ENCODE measurements at places on chromosomes 5 and 9. TPM values are rescaled to one million over a fixed set of nuclear protein-coding genes. Genes with fewer than 3 reads are reported as not detected.

Gene BTNL8
- total RNA-seq: not detected

DNA sequence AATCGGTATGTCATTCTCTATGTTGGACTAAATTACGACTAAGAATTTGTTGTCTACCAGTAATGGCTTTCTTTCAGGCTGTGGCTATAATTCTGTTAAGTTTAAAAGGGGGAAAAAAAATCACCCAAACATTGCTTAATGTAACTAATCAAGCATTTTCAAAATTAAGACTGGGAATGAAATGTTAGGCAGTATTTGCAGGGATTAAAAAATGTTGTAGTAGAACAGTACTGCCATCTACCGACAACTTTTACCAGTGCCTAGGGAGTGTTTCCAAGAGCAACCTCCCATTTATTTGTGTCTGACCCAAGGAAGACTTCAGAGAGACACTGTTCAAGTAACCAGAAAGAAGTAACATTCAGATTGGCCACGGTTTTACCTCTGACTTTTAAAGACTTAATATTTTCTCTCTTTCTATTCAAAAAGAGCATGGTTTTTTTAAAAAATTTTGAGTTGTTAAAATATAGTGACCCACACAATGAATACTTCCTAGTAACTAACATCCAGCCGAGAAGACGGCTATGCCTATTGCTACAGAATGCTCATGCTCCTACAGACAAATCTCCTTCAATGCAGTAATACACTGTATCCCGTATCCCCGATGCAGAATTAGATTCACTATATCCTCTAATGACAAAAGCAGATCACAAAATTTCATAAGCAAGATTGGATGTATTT lies 92.4 kb downstream of the ARL15 start:
- H3K4me1 ChIP-seq: no peaks in the 10 kb centered on the region
- H3K27me3 ChIP-seq: no peaks in the 10 kb centered on the region
- no peak overlapping the region for H3K27ac ChIP-seq
- no peak overlapping the region for H3K4me3 ChIP-seq
- no peaks in the 10 kb centered on the region for H3K36me3 ChIP-seq

Gene ORM1
- not detected for total RNA-seq

DNA sequence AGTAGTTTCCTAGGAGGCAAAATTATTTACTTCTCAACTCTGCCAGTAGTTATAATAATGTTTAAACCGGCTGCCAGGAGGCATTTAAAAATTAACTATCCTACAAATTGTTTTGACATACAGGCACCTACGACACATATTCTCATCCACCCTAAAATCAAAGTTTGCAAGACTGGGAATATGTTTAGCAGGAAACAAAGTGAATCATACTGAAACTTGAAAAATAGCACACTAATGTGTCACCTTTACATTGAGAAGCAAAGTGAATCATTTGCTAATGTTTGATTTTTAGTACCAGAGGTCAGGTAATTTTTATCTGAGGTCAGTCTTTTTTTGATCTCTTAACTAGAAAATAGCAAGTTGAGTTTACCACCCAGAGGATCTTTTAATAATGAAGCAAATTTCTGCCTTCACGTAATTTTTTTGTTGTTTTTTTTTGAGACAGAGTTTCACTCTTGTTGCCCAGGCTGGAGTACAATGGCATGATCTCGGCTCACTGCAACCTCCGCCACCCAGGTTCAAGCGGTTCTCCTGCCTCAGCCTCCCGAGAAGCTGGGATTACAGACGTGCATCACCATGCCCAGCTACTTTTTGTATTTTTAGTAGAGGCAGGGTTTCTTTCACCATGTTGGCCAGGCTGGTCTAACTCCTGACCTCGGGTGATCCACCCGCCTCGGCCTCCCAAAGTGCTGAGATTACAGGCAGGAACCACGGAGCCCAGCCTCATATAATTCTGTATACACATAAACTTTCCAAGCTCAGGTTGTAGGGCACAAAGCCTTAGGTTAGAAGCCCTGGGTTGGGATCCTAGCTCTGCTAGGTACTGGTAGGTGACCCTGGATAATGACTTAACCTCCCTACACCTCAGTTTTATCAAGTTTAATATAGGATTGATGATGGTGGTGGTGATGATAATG lies 124.3 kb downstream of the UGCG start:
- H3K4me3 ChIP-seq: no peak overlapping the region
- no peaks in the 10 kb centered on the region for H3K27me3 ChIP-seq
- peaks cover 17% of the 10 kb centered on the region for H3K4me1 ChIP-seq
- DNase-seq: no peak
- H3K27ac ChIP-seq: peak overlapping the region; percentile 50

GRCh38 chr5:14765587-14765986 lies 101.1 kb downstream of the OTULIN start:
- no peak overlapping the region for H3K27ac ChIP-seq
- peaks cover 60% of the 10 kb centered on the region for H3K36me3 ChIP-seq
- H3K27me3 ChIP-seq: no peaks in the 10 kb centered on the region
- no peak for DNase-seq
- no peak overlapping the region for H3K4me3 ChIP-seq
- no peaks in the 10 kb centered on the region for H3K4me1 ChIP-seq

Gene BTNL9
- not detected for total RNA-seq

DNA sequence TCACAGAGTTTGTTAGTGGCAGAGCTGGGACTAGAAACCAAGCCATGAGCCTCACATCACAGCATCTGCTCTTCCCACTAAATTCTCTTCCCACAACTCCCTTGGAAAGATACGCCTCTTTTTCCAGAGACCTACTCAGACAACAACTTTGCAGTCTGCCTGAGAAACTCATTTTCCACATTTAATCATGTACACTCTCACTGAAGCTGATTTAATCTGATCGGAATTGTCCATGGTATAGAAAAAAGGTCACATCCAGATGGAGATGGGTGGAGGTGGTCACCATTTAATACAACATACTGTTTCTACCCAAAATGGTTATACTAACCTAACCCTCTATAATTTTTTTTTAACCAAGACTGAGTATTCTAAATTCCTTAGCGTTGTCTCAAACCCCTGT lies 366.2 kb downstream of the ENC1 start:
- H3K4me3 ChIP-seq: no peak overlapping the region
- H3K27ac ChIP-seq: no peak overlapping the region
- DNase-seq: no peak
- no peaks in the 10 kb centered on the region for H3K27me3 ChIP-seq

Gene NSG2
- not detected for total RNA-seq

DNA sequence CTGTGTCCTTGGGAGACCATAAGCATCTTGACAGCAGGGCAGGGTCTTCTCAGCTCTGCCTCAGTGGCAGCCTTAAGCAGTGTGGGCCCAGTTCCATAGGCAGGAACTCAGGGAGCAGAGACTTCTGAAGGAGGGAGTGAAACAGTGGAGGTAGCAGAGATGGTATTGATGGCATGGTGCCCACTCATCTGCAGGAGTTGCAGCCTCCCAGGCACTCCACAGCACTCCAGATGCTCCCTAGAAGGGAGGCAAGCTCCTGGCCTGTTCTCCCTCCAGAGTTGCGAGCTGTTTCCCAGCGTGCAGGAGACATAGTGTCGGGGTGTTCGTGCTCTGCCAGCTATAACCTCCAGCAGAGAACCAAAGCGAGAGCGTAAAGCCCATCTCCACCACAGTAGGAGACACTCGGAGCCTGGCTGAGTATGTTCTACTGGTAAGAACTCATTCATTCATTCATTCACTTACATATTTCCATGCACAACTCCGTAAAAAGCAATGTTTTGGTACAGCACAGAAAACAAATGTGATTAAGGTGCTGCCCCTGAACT lies 31.4 kb upstream of the UNC5A start:
- H3K4me1 ChIP-seq: no peaks in the 10 kb centered on the region
- H3K36me3 ChIP-seq: no peaks in the 10 kb centered on the region
- DNase-seq: no peak
- H3K4me3 ChIP-seq: no peak overlapping the region
- no peak overlapping the region for H3K27ac ChIP-seq
- peaks cover 22% of the 10 kb centered on the region for H3K27me3 ChIP-seq

Gene CCDC187
- total RNA-seq: under 0.01 TPM

DNA sequence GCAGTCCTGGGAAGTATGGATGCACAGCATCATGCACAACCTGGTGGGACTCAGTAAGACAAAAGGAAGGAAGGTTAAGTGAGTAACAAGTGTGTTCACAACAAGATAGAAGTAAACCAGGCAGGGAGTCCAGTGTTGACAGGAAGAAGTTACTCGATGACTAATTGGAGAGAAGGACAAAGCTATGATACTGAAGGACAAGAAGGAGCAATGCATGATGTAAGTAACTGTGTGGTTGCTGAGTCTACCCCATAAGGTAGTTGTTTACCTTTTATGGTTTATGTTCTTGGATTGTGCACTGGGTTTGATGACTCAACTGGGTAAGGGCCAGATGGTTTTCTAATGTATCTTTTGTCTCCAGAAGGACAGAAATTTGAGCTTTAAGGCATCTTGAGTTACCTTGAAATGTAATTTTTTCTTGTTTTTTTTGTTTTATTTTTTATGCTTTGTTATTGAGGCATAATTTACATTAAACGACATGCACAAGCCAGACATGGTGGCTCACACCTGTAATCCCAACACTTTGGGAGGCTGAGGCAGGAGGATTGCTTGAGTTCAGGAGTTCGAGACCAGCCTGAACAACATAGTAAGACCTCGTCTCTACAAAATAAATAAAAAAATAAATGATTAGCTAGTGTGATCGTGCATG lies 89.2 kb upstream of the CAST start:
- no peaks in the 10 kb centered on the region for H3K27me3 ChIP-seq
- DNase-seq: peak; percentile 94
- peaks cover 19% of the 10 kb centered on the region for H3K4me1 ChIP-seq
- H3K36me3 ChIP-seq: no peaks in the 10 kb centered on the region

- DNase-seq: no peak
- no peaks in the 10 kb centered on the region for H3K36me3 ChIP-seq
- peaks cover 3% of the 10 kb centered on the region for H3K27me3 ChIP-seq
- no peaks in the 10 kb centered on the region for H3K4me1 ChIP-seq
- H3K27ac ChIP-seq: no peak overlapping the region
- H3K4me3 ChIP-seq: no peak overlapping the region
Observed at GRCh38 chr5:10894445-10895054, 133.5 kb upstream of the DAP start.

DNA sequence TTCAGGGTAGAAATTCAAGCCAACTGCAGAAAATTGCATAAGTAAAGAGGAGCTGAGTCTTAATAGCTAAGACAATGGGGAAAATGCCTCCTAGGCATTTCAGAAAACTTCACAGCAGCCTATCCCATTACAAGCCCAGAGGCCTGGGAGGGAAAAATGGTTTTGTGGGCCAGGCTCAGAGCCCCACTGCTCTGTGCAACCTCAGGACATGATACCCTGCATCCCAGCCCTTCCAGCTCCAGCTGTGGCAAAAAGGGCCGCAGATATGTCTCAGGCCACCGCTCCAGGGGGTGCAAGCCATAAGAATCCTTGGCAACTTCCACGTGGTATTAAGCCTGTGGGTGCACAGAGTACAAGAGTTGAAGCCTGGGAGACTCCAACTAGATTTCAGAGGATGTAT lies 387.0 kb downstream of the ARRDC3 start:
- H3K4me3 ChIP-seq: no peak overlapping the region
- H3K27me3 ChIP-seq: no peaks in the 10 kb centered on the region
- H3K4me1 ChIP-seq: no peaks in the 10 kb centered on the region
- DNase-seq: no peak
- no peaks in the 10 kb centered on the region for H3K36me3 ChIP-seq

DNA sequence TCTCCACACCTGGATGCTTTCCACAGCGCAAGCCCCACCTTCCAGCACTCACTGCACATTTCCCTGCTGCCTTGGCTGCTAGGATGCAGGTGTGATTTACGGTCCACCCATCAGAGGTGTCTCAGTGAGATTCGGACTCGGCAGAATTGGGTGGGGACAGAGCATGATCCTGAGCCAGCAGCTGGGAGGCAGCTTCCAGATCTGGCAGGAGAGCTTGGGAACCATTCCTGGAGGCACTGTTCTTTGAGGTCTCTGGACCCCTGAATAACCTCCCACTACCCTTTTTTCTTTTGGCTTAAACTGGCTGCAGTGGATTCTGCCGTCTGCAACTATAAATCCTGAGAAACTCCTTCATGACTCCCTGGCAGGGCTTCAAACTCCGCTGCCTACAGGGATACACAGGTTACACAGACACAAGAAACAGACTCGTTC lies 99.6 kb upstream of the PHYKPL start:
- H3K4me3 ChIP-seq: no peak overlapping the region
- H3K27me3 ChIP-seq: no peaks in the 10 kb centered on the region
- H3K27ac ChIP-seq: no peak overlapping the region
- DNase-seq: no peak
- no peaks in the 10 kb centered on the region for H3K36me3 ChIP-seq
- no peaks in the 10 kb centered on the region for H3K4me1 ChIP-seq

Gene FAM170A
- total RNA-seq: not detected

DNA sequence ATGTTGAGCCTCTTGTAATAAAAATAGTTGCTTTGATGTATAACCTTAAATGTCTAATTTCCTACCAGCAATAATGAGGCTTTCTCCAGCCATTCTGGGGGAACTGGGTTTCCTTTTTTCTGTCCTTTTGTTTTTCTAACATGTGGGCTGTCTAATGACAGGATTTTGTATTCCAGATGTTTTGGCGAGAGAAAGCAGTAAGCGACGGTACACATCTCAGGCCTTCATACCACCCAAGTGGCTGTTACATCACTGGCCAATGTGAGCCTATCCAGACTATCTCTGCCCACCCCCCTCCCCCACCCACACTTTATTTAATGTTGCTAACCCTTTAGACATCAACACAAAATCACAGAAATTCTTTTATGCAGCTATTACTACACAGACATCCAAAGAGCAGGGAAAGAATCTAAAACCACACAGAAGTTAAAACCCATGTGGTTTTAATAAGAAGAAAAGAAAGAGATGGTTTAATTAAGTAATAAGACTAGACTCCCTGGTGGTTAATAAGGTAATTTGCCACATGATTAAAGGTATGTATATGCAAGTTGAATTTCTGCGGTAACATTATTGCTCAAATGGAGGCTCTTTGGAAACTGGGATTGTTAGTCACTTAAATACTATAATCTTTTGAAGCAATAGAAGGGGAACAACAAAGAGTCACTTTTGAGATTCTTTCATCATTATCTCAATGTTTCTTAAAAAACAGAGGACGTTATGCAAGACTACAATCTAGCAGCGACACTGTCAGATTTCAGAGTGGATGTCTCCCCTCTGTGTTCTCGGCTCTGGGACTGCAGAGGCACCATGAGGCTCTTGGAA lies 365.1 kb downstream of the ENC1 start:
- H3K4me3 ChIP-seq: no peak overlapping the region
- H3K27ac ChIP-seq: no peak overlapping the region
- no peaks in the 10 kb centered on the region for H3K36me3 ChIP-seq
- H3K27me3 ChIP-seq: no peaks in the 10 kb centered on the region
- DNase-seq: no peak

Gene TMEM171
- total RNA-seq: 8.0 TPM

Gene FREM1
- 0.72 TPM for total RNA-seq

Gene SLC36A3
- not detected for total RNA-seq

DNA sequence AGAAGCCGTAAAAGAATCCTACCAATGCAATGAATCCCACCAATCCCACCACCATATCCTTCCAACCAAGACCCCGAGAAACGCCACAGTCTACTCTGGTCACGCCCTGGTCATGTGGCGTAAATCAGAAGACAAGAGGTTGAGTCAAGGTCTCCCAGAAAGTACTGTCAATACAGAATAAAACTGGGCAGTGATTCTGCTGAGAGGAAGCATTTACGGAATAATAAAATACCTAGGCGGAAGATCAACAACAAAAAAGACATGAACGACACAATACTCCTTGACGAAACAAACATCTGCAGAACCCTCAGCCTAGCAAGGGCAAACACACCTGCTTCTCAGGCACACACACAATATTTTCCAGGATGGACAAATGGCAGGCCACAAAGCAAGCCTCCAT lies 62.8 kb downstream of the GOLM1 start:
- H3K4me3 ChIP-seq: no peak overlapping the region
- no peak for DNase-seq
- H3K4me1 ChIP-seq: peaks cover 27% of the 10 kb centered on the region
- H3K27me3 ChIP-seq: no peaks in the 10 kb centered on the region
- H3K36me3 ChIP-seq: peaks cover 7% of the 10 kb centered on the region
- no peak overlapping the region for H3K27ac ChIP-seq

Data from osteoblast (primary cell).